Testis (tissue), 5 donors: ENCODE measurements at places on chromosomes 3 and 15. TPM values are rescaled to one million over a fixed set of nuclear protein-coding genes. Genes with fewer than 3 reads are reported as not detected.

Gene PLIN1
- total RNA-seq: 9.1 TPM

Gene RGMA
- total RNA-seq: 65.4 TPM

Gene VPS13C
- total RNA-seq: 89.1 TPM

Gene P2RY14
- total RNA-seq: 0.50 TPM

Gene CLDND1
- 150 TPM for total RNA-seq

Gene SERPINI1
- 24.0 TPM for total RNA-seq

Gene GOLGA8R
- total RNA-seq: 9.3 TPM

Gene LDHAL6B
- 18.6 TPM for total RNA-seq

Gene FHIT
- 29.6 TPM for total RNA-seq

Gene CCDC54
- total RNA-seq: 33.9 TPM

Gene KLHL6
- total RNA-seq: 1.5 TPM

Gene CHST2
- 6.8 TPM for total RNA-seq

Gene C2CD4B
- 2.7 TPM for total RNA-seq
